ENCODE measurements at places on chromosomes 2 and 18. TPM values are rescaled to one million over a fixed set of nuclear protein-coding genes. Genes with fewer than 3 reads are reported as not detected.

GRCh38 chr2:23235736-23236135 is 149.2 kb upstream of the KLHL29 start:
- DNase-seq = peak; percentile 62

GRCh38 chr2:64950226-64951160 is 38.7 kb upstream of the SLC1A4 start:
- no peak for DNase-seq

DNA sequence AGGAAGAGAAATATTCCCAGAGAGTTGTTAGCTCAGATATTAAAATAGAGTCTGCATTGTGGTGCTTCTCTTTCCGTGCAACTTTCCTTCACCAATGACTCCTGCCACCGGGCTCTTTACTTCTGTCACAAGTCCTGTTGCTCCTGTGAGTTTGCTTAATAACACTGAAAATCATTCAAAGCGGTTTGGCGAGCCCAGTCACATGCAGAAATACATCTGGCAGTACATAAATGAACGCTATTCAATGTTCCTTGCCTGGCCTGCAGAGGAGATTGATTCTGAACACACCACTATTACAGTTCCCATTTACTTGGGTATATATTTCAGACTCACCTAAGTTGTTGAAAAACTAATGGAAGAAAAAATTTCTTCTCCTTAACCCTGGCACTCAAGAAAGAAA is 276.6 kb downstream of the ZNF521 start:
- DNase-seq = no peak

- no peak for DNase-seq
These were observed 69.7 kb upstream of the SULT1C3 start for GRCh38 chr2:108169982-108170625.

Gene IDH1
- 60.7 TPM for polyA plus RNA-seq

Gene PRKAG3
- polyA plus RNA-seq = 7.4 TPM

Gene RIT2
- polyA plus RNA-seq = not detected

Gene EPAS1
- 34.8 TPM for polyA plus RNA-seq

Data from muscle of arm (tissue), 14 donors.